ENCODE measurements at places on chromosomes 2 and 18. TPM values are rescaled to one million over a fixed set of nuclear protein-coding genes. Genes with fewer than 3 reads are reported as not detected.

The LRATD1 gene
- 3.8 TPM for total RNA-seq

The REG1B gene
- total RNA-seq, result not detected

The ATP5MC3 gene
- 528 TPM for total RNA-seq

DNA sequence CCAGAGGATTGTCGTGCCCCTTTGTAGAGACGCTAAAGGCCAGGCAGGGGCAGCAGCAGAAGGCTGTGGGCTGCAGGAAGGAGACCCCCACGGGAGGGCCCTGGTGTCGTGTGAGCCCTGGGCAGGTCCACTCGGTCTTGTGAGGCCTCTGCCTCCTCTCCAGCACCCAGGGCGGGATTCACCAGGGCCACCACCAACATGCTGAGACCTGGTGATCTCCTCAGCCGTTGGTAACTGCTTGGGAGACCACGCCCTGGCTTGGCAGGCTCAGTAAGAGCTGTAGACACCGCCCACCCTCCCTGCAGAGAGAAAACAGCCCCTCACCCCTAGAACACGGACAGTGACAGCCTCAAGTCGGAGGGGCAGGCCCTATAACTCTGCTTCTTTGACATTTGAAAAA is 21.1 kb downstream of the MBP start:
- H3K27me3 ChIP-seq, result no peaks in the 10 kb centered on the region
- H3K36me3 ChIP-seq, result peaks cover 21% of the 10 kb centered on the region
- H3K27ac ChIP-seq, result no peak overlapping the region
- H3K4me1 ChIP-seq, result no peaks in the 10 kb centered on the region
- no peak overlapping the region for H3K4me3 ChIP-seq

DNA sequence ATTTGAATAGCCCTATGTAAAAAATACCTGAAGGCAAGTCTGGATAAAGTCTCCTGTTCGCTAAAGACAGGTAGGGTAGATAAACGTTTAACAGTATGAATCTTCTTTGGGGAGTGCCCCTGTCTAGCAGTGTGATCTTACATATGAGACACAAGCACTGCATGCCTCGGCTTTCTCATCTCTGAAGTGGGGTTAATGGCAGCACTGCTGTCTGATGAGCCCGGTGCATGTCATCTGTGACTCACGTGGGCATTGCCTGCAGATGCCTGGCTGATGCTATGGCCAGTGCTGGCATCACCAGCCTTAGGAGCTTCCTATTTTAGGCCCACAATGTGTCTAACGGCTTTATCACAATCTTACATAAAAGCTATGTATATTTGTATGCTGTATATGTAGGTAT is 50.1 kb downstream of the GALR1 start:
- H3K4me3 ChIP-seq, result no peak overlapping the region
- DNase-seq, result no peak
- no peaks in the 10 kb centered on the region for H3K4me1 ChIP-seq
- no peaks in the 10 kb centered on the region for H3K36me3 ChIP-seq
- H3K27me3 ChIP-seq, result peaks cover 97% of the 10 kb centered on the region

- H3K4me3 ChIP-seq, result peak overlapping the region; percentile 76
- DNase-seq, result no peak
- 0 out of 2 replicates have a peak, but pooled peaks cover 7% of the 10 kb centered on the region for H3K4me1 ChIP-seq
- H3K27me3 ChIP-seq, result no peaks in the 10 kb centered on the region
- H3K36me3 ChIP-seq, result no peaks in the 10 kb centered on the region
Measured at GRCh38 chr2:88016960-88017779, 823 bp upstream of the RNU2-63P start.

DNA sequence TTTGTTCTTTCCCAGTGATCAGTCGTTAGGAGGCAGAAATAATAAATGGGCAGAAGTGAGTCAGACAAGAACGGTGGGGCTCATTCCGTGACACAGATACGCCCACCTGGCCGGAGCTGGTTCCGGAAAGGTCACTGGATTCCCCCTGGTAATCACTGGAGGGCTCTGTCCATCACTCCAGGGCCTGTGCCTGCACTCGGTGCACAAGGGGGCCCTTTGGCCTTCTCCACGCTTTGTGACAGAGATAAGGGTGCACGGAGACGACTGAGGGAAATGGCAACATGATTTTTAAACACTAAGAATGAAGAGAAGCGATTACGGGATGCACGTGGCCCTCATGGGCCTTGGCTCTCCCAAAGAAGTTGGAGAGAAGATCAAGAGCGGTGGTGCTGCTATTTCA is 84.4 kb downstream of the PTGR3 start:
- no peaks in the 10 kb centered on the region for H3K4me1 ChIP-seq
- no peak overlapping the region for H3K27ac ChIP-seq
- H3K4me3 ChIP-seq, result no peak overlapping the region
- no peaks in the 10 kb centered on the region for H3K36me3 ChIP-seq

Data from PC-9 (cell line).